ENCODE measurements at places on chromosomes 7 and 10.

GRCh38 chr7:51078653-51079052 lies 238.0 kb downstream of the COBL start:
- DNase-seq, result no peak

DNA sequence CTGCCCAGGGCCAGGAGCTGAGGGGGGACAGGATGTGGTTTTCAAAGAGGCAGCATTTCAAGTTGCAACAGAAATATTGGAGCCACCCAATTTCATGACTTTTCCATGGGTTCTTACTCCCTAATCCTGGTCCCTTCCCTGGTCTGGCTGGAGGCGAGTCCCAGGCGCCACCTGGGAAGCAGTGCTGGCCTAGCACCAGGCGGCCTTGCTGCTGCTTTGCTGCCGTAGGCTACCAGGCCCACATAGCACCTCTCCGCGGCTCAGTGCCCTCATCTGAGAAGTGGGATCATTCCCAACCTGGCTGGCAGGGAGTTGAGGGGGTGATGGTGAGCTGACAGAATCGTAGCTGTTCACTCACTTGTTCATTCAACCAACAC lies 33.7 kb downstream of the ZMIZ1 start:
- peak; percentile 38 for DNase-seq

DNA sequence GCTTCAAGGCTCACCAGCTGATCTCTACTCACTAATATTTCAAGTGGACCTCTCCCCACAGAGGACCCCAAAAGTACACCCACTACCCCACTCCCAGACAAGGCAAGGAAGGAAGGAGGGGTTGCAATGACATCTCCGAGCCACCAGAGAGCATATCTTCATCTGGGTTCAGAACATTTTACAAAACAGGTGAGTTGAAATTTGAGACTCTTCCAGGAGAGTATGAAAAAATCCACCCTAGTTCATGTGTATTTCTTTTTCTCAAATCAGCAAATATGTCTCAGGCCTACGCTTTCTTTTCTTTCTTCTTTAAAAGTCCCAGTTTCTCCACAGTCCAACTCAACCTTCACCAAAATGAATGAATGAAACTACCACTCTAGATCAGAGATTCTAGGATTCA lies 61.9 kb downstream of the SGMS1 start:
- DNase-seq, result peak; percentile 56

DNA sequence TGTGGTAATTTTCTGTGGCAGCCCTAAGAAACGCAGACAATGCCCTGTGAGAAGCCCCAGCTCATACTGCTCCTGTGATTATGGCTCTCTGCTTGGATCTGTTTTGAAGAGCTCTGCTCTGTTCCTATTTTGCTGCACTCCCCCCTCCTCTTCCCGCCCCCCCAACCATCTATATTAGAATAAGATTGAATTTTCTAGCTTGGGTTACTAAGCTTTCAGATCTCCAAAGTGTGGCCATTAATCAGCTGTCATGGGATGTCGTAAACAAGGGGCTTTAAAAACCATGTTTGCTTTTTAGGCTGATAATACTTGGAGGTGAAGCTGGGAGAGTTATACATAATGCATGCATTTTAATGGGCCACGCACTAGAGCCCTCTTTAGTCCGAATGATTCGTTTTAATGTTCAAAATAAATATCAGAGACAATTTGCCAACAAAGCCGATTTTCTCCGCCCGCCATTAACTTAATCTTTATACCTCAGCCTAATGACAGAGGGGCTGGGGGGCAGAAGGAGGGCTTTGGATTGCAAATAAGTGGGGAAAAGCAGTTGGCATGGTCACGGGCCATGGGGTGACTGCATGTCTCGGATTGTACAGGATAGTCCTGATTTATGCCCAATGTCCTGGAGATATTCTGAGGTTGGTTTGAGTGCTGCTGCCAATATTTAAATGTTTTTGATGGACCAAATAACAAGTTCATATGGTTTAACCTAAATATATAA lies 165.5 kb downstream of the RPS24 start:
- no peak for DNase-seq

- no peak for DNase-seq
These were observed 186.6 kb upstream of the INHBA start for GRCh38 chr7:41889472-41889871.

GRCh38 chr7:90917539-90917938 lies 321.4 kb downstream of the CDK14 start:
- DNase-seq, result no peak

- DNase-seq, result no peak
These were observed 87.5 kb upstream of the GJD4 start for GRCh38 chr10:35517431-35518181.

DNA sequence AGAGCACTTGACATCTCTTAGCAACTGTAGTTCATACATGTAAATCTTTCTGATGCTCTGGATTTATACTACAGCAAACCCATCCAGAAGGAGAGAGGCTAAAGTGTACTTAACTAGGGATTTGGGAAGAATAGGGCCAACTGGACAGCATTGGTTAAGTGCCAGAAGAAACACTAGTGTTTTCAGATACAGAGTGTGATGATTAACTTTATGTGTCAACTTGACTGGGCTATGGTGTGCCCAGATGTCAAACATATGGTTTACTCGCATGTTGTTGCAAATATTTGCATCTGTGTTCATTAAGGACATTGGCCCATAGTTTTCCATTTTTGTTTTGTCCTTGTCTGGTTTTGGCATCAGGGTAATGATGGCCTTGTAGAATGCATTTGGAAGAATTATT lies 384.7 kb upstream of the KCND2 start:
- no peak for DNase-seq

DNA sequence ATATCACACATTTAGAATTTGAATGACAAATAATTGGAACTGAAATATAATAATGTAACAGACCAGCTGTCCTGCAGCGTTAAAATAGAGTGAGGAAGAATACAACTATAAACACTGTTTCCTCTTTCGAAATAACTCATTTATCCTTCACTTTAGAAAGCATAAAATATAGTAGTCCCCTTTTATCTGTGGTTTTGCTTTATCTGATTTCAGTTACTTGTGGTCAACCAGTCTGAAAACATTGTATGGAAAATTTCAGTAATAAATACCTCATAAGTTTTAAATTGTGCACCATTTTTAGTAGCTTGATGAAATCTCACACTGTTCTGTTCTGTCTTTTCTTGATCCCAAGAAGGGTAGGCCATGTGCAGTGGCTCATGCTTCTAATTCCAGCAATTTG lies 31.7 kb downstream of the POLR1F start:
- no peak for DNase-seq

DNA sequence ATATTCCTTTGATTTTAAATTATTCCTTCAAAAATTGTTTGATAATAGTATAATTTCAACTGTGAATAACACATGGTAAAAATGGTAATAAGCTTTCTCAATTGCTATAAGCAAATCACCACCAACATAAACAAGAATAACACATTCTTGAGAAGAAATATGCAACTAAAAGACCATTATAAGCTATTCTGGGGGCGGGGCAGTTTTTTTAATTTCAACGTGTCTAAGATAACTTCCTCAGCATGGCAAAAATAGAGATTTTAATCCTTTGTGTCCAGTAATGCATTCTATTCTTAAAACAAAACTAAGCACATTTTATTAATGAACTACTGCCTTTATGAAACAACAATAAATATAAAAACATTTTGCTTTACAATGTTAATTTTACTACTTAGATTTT lies 1.5 kb downstream of the DNAJC12 start:
- DNase-seq, result no peak

GRCh38 chr7:707296-708000 lies 19.1 kb upstream of the DNAAF5 start:
- no peak for DNase-seq
